ENCODE measurements at places on chromosomes 5 and 9.

- no peak for DNase-seq
These were observed 23.2 kb downstream of the CCDC187 start for GRCh38 chr9:136280535-136281315.

DNA sequence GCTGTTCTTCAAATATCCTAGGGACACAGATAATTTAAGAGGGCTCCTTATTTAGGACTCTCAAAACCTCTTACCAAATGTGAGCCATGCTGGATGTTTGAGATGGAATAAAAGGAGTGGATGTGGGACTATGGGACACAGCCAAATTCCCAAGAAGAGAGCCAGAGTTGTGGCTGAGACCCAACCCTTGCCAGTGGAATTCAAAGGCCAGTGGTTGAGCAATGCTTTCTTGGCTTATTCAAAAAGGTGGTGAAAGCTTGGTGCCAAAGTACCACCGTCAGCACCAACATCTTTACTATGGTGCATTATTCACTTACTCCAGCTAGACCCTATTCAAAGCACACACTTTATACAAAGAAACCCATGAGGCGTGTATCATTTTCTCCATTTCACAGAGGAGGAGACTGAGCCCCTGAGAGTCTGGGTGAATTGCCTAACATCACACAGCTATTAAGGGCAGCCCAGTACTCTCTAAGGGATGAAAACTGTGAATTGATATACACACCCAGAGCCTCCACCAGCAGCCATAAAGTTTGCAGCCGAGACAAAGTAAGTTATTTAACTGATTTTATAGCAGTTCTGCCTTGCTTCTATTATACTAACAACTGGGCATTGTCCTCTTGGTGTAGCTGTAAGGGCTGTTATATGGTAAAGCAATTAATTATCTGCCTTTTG is 391.7 kb downstream of the ACTL7B start:
- no peak for DNase-seq

GRCh38 chr5:129670957-129671500 is 76.9 kb upstream of the MINAR2 start:
- DNase-seq: no peak

DNA sequence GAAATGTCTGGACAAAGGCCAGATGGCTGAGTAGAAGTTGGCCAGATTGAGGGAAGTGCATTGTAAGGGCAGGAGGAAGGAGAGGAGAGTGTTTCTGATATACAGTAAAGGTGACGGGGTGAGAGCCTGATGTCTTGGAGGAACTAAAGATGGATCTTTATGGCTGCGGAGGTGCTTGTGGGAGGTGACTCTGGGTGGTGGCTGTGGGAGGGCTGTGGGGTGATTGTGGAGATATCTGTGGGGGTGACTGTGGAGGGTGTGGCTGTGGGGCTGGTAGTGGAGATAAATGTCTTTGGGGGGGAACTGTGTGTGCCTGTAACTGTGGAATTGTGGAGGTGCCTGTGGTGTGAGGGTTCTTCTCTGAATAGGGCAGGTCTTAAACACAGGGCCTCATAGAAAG is 121.4 kb downstream of the CMYA5 start:
- DNase-seq: no peak

DNA sequence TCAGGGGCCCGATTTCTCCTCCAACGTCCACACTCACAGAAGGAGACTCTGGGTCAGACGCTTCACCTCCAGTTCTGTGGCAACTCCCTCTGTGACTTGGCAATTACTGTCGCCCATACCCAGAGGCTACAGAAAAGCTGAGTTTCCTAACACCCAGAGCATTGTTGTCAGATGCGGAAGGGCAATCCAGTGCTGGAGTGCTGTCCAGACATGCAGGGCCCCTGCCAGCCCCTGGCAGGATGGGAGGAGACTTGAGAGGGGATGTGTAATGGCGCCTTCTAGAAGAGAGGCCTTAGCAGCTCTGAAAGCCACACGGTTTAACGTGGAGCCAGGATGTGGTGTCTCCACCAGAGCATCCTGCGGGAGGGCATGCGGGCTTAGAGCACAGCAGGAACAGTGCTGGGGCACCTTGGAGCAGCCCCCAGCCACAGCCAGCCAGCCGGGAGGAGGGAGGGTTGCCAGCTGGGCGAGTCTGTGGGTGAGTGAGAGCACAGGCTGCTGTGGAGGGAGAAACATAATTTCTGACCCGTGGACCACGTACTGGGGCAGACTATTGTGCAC is 139.4 kb upstream of the IRX1 start:
- no peak for DNase-seq

DNA sequence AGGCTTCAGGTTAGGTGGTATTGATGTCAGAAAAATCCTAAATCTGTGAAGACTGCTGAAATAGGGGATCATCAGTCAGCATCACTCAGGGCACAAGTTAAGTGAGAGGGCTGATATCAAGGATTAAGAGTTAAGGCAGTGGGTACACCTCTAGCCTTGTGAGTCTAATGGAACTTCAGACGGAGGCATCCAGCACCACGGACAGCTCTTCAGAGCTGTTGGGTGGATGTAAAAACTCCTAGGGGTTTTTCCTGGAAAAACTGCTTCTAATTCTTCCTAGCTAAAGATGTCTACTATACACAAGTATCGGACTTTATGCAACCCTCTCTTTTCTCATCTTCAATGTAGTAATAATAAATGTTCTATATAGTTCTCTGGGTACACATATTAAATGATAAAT is 165.9 kb downstream of the SH3GL2 start:
- no peak for DNase-seq

GRCh38 chr9:61667559-61668121 is 477.8 kb downstream of the SPATA31A7 start:
- no peak for DNase-seq

DNA sequence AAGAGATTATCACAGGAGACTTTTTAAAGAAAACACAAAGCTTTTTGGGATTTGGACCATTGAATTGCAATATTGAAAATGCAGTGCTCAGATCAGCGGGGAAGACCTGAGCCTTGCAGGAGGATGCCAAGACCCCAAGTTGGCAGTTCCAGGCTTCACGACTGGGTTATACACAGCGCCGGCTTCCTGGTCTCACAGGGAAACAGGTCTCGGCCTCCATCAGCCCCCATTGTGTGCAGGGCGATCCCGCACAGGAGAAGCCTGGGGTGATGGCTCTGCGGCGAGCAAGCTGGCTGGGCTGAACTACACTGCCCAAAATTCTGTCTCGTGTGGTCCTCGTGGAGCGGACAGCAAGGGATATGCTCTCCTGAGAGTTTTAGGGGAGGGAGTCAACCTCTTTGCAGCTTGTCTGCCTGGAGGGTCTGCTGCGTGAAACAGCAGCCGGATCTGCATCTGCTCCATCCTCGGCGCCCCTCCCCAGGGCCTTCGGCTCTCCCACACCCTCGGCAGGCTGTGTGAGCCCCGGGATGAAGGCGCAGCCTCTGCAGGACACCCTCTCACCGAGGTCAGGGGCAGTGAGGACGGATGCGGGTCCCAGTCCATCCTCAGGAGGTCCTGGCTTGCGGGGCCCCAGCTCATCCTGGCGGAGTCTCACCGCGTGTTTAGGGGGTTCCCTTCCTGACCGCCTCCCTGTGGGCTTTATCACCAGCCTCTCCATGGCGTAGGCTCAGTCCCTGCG is 60.6 kb downstream of the NSUN2 start:
- DNase-seq: no peak

GRCh38 chr5:37248421-37248969 is 681 bp downstream of the CPLANE1 start:
- no peak for DNase-seq

DNA sequence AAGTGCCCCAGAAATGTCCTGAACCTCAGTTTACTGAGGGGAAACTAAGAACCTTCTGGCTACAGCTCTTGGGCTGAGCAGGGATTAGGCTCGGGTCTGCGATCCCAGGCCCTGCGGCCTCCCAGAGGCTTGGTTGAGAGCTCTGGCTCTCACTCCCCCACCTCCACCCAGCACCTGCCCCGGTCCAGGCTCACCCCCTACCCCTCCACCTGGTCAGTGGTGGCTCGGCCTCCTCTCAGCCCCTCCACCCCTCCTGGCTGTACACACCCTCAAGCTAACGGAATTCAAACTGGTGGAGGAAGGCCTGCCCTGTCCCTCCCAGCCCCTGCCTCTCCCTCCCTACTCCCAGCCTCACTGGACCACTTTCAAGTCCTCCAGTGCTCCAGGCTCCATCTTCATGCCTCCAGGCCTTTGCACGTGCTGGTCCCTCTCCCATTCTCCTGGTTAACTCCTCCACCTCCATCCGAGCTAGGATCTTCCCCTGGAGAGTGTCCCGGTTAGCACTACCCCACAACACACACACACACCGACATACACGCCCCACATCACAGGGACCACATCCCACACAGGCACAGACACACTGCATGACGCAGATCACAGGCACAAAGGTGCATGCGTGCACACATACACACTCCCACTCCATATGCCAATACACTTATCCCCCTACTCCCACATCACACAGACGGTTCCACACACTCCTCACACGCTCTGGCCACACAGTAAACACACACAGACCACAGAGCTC is 130.9 kb downstream of the C9orf50 start:
- no peak for DNase-seq

- no peak for DNase-seq
These were observed 228.3 kb downstream of the ARHGAP26 start for GRCh38 chr5:142998316-142999020.

- DNase-seq: no peak
These were observed 102.7 kb downstream of the OSMR start for GRCh38 chr5:38948501-38948900.

- no peak for DNase-seq
These were observed 21.8 kb downstream of the DAPK1 start for GRCh38 chr9:87519461-87519860.

DNA sequence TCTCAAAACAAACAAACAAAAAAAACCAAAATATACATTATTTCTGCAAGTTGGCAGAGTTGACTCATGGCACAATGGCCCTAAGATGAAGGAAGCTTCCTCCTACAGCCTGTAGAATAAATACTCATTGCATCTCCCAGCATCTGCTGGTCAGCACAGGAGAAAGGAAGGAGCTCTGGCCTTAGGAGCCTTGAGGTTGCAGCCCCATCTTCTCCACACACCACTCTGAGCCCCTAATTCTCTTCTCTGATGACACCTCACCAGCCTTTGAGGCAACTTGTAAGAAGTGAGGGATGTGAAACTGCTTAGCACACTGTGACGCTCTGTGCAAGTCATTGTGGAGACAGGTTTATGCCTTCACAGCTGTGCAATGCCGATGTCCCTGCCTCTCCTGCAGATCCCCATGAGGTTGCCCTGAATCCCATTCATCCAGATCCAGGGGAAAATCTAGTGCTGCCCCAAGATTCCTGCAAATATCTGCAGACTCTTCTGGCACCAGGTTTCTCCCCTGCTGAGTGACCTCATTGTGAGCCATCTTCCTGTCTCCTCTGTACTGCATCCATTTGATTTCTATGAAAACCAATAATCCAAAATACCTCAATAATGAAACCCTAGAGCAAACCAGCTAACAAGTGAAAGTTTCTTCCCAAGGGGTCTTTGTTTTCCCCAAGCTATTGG is 65.3 kb upstream of the TGFBR1 start:
- DNase-seq: no peak

DNA sequence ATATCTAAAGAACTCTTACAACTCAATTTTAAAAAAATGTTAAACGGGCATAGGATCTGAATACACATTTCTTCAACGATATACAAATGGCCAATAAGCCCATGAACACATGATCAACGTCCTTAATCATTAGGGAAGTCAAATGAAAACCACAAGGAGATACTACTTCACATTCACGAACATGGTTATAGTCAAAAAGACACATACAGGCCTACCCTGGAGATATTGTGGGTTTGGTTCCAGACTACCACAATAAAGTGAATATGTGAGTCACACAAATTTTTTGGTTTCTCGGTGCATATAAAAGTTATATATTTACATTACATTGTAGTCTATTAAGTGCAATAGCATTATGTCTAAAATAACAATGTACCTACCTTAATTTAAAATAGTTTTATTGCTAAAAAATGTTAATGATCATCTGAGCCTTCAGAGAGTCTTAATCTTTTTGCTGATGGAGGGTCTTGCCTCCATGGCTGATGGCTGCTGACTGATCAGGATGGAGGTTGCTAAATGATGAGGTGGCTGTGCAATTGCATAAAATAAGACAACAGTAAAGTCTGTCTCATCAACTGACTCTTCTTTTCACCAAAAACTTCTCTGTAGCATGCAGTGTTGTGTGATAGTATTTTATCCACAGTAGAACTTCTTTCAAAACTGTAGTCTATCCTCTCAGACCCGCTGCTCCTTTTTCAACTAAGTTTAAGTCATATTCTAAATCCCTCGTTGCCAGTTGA is 15.1 kb downstream of the AK3 start:
- no peak for DNase-seq

DNA sequence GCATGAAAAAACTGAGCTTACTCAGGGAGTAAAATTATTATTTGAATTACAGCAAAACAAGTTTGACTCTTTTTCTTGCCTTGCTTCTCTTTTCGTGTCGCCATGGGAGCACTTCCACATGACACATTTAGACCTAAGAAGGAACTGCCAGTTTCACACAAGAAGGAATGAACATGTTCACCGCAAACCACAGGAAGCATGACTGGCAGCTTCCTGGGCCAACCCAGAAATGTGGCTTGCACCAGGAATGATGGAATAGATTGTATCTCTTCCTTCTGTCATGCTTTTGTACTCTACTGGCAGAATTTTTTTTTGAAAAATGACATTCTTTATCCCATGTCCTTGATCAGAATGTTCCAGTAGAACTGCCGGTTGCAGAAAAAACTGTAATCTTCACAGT is 32.9 kb upstream of the MAN2A1 start:
- no peak for DNase-seq

GRCh38 chr5:125011014-125011413 is 264.6 kb upstream of the ZNF608 start:
- DNase-seq: peak; percentile 19

DNA sequence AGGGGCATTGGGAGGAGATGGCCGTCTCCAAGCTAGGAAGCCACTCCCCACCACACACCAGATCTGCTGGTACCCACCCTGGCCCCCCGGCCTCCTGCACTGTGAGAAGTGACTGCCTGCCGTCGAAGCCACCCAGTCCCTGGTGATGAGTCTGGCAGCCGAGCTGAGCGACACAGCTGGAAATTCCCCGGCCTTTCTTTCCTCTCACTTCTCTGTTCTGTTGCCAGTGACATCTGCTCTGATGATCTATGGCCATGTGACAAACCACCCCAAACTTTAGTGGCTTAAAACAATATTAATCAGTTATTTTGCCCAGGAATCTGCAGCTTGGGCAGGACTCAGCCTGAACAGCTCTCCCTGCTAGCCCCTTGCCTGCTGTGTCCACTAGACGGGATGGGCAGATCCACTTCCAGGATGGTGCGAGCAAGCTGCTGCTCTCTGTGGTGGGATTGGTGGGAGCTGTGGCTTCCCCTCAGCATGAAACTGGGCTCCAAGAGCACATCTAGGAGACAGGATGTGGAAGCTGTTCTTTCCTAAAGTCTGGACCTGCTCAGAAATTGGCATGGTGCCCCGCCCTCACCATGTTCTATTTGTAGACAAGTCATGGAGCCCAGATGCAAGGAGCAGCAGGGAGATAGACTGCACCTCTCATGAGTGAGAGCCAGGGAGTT is 211.2 kb downstream of the GADD45G start:
- DNase-seq: no peak

GRCh38 chr9:114488398-114489129 is 16.7 kb downstream of the WHRN start:
- no peak for DNase-seq

GRCh38 chr9:69120380-69121154 is 53.5 kb upstream of the TJP2 start:
- DNase-seq: no peak

Data from GM12864 (cell line).